ENCODE measurements at places on chromosomes 11 and 22. TPM values are rescaled to one million over a fixed set of nuclear protein-coding genes. Genes with fewer than 3 reads are reported as not detected.

The SLC37A4 gene
- total RNA-seq, result 23.0 TPM

The UBQLN3 gene
- total RNA-seq, result not detected

DNA sequence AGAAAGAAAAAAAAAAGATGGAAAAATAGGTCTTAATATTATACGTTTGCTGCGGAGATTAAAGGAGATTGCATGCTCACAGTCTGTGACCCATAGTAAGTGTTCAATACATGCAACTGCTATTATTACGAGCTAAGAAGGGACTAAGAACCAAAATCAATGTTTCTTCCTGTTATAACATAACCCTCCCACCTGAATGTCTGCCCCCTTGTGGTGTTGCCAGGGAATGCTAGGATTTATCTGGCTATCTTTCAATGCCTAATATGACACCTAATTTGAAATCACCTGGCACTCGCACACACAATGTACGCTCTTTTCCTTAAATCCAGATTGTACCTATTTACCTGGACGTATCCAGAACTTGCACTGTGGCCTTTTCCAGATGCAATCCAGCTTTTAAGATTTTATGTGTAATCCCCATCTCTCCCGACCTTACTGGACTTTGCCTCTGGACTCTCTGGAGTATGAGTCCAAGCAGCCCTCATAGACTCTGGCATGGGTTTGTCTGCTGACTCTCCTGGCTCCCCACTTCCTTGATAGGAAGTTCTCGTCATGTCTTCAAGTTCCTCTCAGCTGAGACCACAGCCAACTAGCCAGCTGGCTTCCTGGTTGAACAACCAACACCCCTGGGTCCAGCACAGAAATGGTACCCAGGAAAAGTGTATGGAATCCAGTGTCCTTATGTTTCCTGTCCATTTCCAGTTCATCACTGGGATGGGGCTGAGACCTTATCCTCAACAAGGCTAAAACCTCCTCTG lies 151.5 kb downstream of the CCDC34 start:
- no peak for DNase-seq

DNA sequence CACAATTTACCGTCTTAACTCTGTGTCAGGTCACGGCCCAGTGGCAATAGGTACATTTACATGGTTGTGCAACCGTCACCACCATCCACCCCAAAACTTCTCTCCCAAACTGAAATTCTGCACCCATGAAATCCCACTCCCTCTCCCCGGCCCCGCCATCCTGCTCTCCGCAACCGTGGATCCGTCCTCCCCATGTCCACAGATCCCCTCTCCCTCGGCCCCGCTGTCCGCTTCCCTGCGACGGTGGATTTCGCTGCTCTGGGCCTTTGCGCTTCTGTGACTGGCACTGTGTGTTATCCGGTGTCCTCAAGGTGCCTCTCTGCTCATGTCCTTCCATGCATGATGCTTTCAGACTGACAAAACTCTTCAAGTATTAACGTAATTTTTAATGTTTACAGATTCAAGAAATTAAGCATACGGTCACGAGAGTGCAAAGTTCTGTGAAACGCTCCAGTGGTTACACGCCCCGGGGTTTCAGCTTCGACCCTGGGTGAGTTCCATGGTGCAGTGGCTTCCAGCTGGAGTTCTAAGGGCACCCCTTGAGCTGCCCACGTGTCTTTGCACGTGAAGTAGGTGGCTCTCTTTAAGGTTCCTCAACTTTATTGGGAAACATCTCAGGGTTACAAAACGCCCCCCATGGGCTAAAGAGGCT lies 76.4 kb downstream of the KCNQ1 start:
- no peak for DNase-seq

DNA sequence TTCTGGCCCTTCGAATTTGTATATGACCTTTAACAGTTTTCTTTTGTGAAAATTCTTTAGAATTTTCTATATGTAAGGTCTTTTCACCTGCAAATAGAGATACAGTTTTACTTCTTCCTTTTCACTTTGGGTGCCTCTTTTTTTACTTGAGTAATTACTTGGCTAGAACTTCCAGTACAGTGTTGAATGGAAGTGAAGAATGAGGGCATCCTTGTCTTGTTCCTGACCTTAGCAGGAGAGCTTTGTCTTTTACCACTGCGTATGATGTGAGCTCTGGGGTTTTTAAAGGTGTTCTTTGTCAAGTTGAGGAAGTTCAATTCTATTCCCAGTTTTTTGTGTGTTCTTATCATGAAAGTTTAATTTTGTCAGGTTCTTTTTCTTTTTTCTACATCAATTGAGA lies 21.6 kb downstream of the ZFP91 start:
- no peak for DNase-seq

DNA sequence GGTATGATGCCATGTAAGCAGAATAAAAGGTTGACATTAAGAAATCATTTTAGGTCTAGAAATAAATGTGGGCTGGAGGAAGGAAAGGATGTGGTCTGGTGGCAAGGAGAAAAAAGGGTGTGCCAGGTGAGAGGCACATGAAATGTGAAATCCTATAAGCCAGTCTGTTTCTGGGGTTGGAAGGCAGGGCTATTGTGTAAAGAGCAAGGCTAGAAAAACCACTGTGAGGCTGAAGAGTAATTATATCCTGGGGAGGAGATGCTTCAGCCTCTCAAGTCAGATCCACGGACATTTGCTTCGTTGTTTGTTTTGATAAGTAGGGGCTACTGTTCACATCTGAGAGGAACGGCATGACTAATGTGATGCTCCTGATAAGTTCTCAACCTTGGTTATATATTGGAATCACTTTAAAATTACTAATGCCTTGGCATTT lies 77.5 kb upstream of the CTSC start:
- no peak for DNase-seq

- no peak for DNase-seq
Observed at GRCh38 chr22:28967163-28967665, 83.8 kb downstream of the ZNRF3 start.

DNA sequence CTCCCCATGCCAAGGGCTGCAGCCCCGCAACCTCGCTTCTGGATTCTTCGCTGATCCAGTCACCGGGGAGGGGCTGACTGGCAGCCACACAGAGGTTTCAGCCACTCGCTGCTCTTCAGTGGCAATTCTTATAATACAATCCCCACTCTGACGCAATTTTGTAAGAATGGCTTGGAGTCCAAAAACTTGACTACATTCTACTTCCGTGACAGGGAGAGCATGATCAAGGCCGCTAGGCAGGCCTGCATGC lies 14.9 kb downstream of the PPM1F start:
- no peak for DNase-seq

DNA sequence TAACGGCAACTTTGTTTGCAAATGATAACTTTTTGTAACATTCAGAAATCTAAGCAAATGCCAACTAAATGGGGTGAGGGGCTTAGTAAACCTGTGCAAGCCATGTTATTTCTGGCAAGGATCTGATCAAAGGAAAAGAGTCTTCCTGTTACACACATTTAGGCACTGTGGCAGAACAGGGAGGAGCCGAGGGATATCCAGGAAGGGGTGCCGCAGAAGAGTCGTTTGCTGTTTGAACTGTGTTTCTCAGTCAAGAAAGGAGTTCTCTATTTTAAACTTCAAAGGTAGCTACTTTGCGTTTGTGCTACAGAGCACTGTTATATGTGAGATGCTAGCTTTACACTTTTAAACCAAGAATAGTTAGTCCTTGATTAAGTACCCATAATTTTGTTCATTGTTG lies 175.5 kb downstream of the ETS1 start:
- no peak for DNase-seq

- DNase-seq, result no peak
Observed at GRCh38 chr11:84061726-84062125, 775.6 kb upstream of the CCDC90B start.
